GDM1 (cell line): ENCODE measurements at places on chromosomes 4 and X.

GRCh38 chr4:170339522-170339921 is 249.8 kb upstream of the AADAT start:
- no peak for DNase-seq

- no peak for DNase-seq
Measured at GRCh38 chrX:124289443-124289842, 43.0 kb upstream of the TEX13D start.

GRCh38 chr4:25043548-25043947 is 12.8 kb upstream of the LGI2 start:
- DNase-seq, result no peak

DNA sequence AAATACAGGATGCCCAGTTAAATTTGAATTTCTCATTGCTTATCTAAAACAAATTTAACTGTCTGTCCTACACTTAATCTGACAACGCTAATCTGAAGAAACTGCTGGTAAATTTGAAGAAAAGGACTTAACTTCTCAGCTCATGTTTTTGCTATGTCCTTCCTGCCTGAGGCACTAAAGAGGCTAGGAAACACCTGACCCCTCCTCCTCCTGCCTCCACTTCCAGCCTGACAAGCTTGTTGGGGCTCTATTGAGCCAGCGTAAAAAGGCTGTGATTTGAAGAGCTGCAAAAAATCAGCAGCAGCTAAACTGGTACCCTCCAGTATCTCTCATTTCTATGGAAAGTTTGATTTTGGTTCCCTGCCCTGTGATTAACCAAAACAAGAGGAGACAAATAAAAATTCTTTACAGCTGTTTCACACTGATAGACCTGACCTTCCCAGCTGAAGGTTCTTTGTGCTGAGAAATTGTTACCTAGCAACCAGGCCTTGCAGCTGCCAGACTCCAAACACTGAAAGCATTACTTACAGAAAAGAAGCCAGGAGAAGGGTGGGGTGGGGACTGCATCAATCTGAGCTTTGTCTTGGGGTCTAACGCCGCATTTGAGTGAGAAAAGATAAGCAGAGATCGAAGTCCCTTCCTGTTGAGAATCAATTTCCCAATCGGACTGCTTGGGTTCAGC is 35.0 kb downstream of the DCX start:
- DNase-seq, result no peak
